SIG-M5 (cell line): ENCODE measurements at places on chromosomes 4 and X.

GRCh38 chrX:131826572-131826971 is 196.5 kb upstream of the STK26 start:
- DNase-seq = no peak

DNA sequence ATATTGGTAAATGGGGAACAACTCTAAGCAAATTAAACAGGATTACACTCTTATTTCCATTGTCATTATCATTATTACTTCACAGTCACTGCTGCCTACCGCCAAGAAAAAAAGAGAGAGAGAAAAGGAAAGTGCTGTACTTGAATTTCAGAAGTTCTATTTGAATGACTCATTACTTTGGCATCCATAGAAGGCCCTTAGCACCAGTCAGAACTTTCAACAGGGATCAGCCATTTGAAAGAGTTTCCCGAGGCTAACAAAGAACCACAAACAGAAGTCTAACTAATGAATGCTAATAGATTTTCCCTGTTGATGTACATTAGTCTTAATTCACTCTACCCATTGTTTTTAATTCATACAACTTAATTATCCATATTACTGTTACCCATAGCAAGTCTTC is 116.3 kb downstream of the SHROOM4 start:
- no peak for DNase-seq

DNA sequence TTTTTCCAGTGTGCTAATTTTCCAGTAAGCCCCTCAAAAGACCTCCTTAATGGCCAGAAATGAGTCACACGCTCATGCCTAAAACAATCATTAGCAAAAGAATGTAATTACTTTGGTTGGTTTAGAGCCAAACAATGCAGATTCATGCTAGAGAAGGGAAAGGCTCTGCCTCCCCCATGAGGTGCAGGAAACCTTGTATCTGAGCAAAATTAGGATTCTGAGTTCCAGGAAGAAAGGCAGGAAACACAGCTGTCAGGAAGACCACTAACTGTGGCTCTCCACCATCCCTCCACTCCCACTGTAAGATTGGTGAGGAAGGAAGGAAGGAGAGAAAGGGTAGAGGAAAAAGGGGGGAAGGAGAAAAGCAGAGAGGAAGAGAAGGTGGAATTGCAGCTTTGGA is 104.9 kb upstream of the DHX15 start:
- no peak for DNase-seq

- DNase-seq = no peak
Observed at GRCh38 chr4:151624626-151625565, 135.9 kb downstream of the GATB start.

GRCh38 chr4:128107766-128108165 is 46.7 kb downstream of the LARP1B start:
- DNase-seq = no peak

- DNase-seq = no peak
Observed at GRCh38 chr4:102533904-102534303, 32.7 kb downstream of the NFKB1 start.

GRCh38 chr4:114137984-114138383 is 158.5 kb upstream of the ARSJ start:
- DNase-seq = no peak

- no peak for DNase-seq
Observed at GRCh38 chrX:30275498-30275897, 28.6 kb downstream of the MAGEB1 start.

DNA sequence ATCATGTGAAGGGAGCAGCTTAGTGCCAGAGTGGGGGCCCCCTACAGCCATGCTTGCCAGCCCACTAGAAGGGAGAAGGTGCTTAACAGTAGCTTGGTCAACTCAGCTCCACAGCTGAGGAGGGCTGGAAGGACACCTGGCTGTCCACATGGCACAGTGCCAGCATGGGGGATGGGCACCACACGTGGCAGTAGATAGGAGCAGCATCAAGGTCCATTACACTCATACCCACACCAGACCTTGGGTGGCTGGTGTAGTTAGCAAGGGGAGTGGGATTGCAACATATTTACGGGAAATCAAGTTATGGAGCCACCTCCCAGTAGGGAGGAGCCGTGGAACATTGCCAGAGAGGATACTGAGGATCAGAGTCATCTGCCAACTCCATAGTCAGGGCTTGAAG is 37.9 kb upstream of the SLC4A4 start:
- no peak for DNase-seq

GRCh38 chr4:124282301-124282898 is 430.1 kb downstream of the ANKRD50 start:
- no peak for DNase-seq

GRCh38 chr4:36123906-36124305 is 120.4 kb downstream of the ARAP2 start:
- DNase-seq = peak; percentile 2

GRCh38 chrX:276581-277201 is 4.5 kb upstream of the PLCXD1 start:
- DNase-seq = no peak

- no peak for DNase-seq
Observed at GRCh38 chrX:72102760-72103159, 29.0 kb downstream of the RTL5 start.

DNA sequence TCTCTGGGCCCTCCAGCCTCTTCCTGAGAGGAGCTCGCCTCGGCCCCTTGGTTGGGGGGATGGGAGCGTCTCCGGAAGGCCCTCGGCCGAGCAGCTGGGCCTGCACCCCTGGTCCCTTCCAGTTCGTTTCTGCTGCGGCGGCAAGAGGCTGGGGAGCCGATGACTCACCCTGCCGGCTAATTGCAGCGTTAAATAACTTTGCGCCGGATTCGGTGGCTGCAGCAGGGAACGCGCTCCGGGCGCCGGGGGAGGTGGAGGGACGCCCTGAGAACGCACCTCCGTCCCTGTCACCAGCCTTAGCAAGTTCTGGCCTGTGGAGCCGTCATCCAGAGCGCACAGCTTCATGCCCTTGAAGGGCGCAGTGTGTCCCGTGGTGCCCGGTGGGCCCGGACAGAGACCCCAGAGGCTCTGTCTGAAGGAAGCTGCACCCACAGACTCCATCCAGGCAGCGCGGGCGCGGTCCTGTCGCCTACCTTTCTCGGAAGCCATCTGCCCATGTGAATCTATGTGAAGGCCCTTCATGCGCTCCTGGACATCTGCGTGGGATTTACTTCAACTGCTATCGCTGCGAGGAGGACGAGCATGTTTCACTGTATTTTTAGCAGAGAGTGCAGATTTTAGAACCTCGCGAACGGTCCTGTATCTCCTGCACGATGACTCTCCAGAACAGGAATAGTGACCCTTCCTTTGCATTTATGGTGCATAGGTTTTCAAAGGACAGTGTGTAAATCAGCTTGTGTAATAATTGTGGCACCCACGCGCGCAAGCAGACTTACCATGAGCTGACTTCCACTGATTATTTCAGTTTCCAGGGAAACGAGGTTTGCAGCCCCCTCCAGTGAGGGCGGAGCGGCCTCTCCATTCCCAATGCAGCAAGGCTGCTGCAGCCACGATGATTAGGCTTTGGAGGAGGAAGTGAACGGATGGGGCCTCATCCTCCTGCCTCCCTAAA is 1.7 kb upstream of the TMEM271 start:
- no peak for DNase-seq

DNA sequence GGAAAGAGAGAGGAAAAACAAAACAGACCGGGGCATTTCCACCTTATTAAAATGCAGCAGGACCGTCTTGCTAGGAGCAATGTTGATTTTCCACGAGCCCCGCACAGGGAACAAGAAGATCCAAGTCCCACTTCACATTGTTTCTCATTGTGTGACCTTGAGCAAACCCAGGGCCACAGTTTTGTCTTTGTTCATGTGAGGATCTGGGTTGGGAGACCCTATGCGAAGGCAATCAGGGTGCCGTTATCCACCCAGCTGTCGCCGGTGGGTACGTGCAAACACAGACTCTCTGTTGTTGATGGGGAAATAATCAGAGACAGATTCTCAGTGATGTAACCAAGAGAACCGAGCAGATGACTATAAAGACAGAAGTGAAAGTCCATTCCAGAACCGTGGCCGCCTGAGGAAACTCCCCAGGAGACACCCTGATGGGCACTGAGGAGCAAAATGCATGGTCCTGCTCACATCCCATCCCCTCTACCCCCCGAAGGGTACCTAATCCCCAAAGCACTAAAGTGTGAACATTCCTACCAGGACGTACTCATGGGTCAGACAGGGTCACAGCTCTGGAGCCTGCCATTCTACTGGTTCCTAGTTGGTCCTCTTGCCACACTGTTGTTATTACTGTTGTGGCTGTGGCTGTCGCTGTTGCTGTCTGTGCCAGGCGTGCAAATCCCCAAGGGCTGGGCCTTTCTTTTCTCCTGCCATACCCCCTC is 102.7 kb upstream of the RBPJ start:
- DNase-seq = peak; percentile 63

GRCh38 chrX:10902001-10902400 is 209.1 kb upstream of the HCCS start:
- no peak for DNase-seq

DNA sequence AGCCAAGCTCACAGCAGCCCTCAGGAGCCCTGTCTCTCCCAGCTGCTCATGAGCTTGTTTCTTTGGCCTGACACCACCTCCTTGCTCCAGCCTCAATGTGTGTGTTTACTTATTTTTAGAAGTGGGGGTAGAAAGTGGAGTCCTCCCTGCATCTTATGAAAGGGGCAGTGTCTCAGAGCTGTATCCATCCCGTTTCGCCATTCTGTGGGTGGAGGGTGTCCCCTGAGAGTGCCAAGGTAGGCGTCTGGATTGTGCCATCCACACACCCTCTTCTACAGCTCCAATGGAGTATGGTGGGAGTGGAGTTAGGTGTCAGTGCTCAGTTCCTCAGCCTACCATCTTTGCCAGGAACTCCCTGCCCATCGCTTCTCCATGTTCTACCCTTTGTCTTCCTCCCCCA is 8.3 kb downstream of the SPON2 start:
- no peak for DNase-seq

DNA sequence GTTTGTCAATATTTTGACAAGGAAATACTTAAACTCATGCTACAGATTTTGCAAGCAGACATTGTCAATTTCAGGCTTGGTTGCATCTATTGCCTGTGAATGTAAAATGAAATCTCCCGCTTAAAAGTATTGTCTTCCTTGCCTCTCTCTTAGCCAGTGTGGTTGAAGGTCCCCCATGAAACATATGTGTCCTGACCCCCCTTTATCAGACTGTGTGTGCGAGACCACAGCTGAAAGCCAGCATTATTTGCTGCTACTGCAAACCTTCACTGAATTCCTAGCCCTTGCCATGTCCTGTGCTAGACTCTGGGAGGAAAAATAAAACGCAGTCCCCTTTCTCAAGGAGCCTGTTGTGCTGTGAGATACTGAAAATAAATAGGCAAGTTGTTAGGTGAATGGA is 16.6 kb upstream of the CLNK start:
- DNase-seq = no peak
